Right lung (tissue), 10 donors: ENCODE measurements at places on chromosomes 2 and 18.

DNA sequence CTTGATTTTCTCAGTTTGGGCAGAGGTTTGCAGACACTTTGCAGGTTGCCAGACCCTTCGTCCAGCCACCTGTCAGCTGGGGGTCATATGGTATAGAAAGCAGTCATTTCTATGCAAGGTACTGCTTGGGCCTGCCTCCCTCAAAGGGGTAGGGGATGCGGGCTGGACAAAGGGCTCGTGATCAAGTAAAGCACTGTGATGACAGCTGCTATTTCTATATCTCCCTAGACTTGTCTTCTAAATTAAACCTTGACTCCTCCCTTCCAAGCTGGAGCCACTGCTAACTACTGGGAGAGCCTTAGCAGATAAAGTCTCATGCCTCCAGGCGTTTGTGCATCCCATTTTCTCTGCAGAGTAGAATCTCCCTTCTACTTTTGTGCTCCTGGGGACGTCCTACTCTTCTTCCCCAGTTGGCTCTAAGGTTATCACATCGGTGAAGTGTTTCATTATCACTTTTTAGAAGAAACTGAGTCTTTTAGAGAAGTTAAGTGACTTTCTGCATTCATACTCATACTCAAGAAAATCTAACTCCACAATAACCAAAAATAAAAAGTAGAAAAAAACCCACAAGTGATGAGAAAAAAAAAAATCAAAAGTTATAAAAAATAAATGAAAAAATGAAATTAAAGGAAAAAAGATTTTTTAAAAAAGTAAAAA lies 710 bp upstream of the XRCC5 start:
- DNase-seq = no peak

- no peak for DNase-seq
These were observed 66.2 kb upstream of the AQP4 start for GRCh38 chr18:26931659-26932058.

DNA sequence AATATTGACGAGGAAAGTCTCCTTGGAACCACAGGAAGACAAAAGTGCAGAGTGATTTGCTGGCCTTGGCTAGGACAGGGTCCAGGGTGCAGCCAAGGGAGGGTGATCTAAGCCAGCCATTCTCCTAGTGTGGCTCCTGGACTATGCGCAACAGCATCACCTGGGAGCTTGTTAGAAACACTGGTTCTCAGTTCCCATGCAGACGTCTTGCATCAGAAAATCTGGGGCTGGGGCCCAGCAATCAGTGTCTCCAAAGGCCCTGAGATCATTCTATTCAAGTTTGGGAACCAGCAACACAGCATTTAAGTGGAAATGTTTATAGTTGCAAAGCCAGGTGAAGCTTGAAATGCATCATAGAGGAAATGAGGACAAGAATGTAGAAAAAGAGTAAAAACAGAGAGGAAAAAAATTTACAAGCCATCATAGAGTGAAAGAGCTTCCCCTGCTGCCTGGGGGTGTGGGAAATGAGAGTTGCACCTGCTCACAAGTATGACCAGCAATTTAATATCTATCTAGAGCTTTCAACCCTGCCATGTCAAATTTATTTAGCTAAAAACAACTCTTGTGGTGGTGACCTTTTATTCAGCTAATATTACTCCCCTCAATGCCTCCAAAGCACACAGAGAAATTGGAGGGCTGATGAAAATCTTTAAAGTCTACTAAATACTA lies 54.4 kb upstream of the SEC11C start:
- DNase-seq = no peak

DNA sequence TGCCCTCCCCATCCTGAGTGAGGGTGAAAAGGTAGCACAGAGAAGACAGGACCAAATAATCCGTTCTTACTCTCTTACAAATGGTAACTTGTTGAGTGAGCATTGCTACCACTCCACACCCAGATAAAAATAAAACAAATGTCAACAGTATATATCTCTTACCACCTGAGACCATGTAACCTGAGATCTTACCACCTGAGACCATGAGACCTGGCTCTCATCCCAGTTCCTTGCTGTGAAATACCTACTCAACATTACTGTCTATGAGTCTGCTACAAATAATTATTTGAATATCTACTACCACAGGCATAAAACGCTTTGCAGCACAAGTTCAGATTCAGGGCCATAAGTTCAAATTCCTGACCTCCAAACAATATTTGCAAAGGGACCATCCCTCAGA lies 234.7 kb downstream of the C1D start:
- no peak for DNase-seq

GRCh38 chr18:8609659-8610458 lies 622 bp downstream of the RAB12 start:
- DNase-seq = no peak

DNA sequence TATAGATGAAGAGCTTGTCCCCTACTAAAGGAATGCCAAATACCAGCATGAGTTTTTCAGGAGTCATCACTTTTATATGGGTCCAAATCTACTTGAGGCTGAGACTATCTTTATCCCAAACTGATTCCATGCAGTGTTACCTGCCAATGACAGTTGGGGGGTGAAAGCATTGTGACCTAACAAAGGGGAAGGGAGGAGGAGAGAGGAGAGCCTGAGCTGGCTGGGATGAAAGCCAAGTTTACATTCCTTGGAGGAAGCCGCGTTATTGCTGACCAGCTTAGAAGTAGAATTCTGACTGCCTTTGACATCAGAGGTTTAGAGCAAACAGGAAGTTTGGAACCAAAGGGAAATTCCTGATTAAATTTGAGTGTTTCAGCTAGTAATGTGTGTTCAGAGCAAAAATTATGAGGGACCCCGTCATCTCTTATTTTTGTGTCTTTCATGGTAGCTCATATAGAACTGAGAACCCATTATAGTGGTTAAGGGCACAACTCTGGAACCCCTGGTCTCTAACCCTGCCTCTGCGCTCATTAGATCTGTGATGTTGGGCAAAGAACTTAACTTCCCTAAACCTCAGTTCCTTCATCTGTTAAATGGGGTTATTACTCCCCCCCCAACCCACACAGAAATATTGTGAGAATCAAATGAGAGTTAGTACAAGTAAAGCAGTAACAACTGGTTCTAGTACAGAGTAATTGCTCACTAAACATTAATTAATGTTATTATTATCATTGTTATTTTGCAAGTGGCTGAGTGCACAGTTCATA lies 199.3 kb upstream of the EPAS1 start:
- peak; percentile 91 for DNase-seq

GRCh38 chr18:72458271-72458670 lies 85.9 kb downstream of the CBLN2 start:
- no peak for DNase-seq

DNA sequence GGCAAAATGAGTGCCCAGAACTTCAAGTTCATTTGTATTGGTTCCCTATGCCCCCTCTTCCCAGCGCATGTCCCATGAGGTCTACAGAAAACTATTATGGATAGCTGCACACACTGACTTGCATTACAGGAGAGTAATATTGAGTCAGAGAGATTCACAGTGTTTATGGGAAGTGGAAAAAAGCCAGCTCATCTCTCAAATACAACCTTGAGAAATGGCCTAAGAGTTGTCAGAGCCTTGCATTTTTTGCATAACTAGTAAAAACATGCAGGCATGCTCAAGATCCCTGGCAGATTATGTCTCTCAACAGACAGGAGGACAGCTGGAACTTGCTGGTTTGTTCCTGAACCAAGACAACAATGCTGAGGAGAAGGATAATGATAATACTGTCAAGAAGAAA lies 1292.8 kb downstream of the DSC3 start:
- DNase-seq = no peak

DNA sequence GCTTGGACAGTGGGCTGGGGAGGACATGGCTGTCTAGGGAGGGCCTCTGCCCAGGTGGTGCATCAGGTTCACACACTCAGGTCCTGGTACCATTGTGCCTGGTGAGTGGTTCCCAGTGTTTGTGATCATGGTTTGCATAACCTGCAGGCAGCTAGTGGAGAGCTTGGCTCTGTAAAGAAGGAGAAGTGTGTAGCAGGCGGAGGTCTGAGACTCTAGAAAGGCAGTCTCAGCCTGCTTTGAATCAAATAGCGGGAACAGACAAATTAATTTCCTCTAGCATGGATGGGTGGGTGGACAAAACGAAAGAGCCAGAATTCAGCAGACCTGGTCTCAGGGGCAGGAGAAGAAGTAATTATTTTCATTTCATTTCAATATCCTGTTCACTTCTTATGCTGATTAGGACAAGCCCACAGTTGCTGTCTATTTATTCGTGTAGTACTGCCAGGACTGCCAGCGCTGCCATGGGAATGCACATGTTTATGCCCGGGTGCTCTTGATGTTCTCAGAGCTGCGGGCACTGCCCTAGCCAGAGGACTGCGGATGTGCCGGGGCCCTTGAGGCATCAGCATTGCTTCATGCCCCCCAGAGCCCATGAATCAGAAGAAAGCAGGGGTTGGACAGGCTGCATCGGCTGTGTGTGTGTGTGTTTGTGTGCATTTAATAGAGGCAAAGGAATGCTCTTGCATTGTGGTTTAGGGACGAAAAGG lies 45.4 kb upstream of the DLX2 start:
- no peak for DNase-seq

GRCh38 chr2:233408366-233409285 lies 54.3 kb downstream of the DGKD start:
- DNase-seq = no peak

DNA sequence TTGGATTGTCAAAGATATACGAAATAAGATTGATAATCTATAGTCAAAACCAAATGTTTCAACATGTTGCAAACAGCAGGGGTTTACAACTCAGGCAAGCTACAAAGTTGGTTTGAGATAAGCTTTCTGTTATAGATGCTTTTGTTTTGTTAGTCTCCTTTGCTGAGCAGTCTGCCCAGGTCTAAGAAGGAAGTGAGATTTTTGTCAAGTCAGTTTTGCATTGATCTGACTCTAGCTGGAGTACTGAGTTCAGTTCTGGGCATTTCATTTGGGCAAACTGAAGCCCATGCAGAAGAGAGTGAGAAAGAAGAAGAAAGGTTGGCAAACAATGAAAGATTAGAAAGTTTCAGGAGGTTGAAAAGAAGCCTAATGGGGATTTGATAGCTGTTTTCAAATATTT lies 983.0 kb upstream of the SLC39A10 start:
- no peak for DNase-seq

GRCh38 chr2:600542-601386 lies 76.4 kb downstream of the TMEM18 start:
- DNase-seq = no peak

- DNase-seq = no peak
These were observed 90.9 kb upstream of the SMAD2 start for GRCh38 chr18:48021273-48021914.

- no peak for DNase-seq
These were observed 630.9 kb upstream of the FAM98A start for GRCh38 chr2:34229998-34230397.

- DNase-seq = no peak
These were observed 22.8 kb downstream of the IWS1 start for GRCh38 chr2:127503491-127503890.

GRCh38 chr18:3083766-3084165 lies 70.8 kb upstream of the LPIN2 start:
- no peak for DNase-seq

- no peak for DNase-seq
These were observed 53.7 kb downstream of the EPHA4 start for GRCh38 chr2:221518201-221518934.

DNA sequence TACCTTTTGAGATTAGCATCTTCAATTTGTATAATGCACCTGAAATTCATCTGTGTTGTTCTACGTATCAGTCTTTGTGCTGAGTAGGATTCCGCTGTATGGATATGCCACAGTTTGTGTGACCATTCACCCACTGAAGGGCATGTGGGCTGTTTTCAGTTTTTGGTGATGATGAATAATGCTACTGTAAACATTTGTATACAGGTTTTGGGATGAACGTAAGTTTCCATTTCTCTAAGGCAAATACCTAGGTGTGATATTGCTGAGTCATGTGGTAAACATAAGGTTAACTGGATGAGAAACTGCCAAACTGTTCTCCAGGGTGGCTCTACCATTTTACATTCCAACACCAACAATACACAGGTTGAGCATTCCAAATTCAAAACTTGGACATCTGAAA lies 35.1 kb downstream of the CABYR start:
- DNase-seq = no peak

GRCh38 chr18:62877411-62878221 lies 162.3 kb downstream of the PHLPP1 start:
- peak; percentile 8 for DNase-seq

GRCh38 chr2:98385050-98385699 lies 38.9 kb downstream of the CNGA3 start:
- peak; percentile 59 for DNase-seq
